ENCODE measurements at places on chromosomes 7 and 10.

GRCh38 chr10:88687853-88688467 is 18.1 kb upstream of the LIPK start:
- DNase-seq = no peak

- no peak for DNase-seq
These were observed 58.0 kb downstream of the PRKAG2 start for GRCh38 chr7:151818674-151819519.

DNA sequence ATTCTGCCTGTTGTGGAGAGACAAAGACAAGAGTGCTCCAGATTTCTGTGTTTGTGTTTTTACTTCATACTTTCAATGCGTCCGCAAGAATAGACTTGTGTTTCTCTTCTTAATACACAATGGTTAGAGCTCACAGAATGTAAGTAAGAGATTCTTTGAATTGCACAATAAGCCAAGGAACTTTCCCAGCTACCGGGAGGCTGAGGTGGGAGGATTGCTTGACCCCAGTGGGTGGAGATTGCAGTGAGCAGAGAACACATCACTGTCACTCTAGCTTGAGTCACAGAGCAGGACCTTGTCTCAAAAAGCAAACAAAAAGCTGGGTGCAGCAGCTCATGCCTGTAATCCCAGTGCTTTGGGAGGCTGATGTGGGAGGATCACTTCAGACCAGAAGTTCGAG is 250.7 kb upstream of the MYO3A start:
- DNase-seq = no peak

DNA sequence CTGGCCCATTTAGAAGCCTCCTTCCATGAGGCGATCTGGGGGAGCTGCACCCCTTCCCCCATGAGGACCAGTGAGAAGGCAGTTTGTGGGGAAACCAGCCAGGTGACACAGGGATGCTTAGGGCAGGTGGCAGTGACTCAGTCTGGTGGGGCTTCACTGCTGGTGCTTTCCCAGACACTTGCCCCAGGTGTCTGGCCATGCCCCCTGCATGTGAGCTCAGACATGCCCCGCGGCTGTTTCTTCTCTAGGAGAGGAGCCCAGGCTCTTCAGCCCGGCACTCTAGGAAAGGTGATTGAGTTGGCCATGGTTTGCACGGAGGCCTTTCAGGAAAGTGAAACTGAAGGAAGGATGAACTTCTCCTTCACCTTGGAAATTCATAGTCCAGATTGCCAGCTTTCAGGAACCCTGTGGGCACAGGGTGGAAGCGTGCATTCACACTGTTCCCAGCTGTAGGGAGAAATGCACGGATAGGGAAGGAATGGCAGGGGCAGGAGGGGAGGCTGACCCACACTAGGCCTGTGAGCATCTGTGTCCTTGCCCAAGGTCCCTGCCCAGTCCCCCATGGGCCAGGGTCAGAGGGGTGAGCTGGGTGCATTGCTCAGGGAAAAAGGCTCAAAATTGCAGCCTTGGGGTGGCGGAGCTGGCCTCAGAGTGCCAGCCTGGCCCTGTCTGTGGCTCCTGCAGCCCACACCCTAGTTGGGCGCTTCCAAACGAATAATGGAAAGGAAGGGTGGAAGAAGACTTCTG is 359.1 kb downstream of the GLRX3 start:
- no peak for DNase-seq

GRCh38 chr10:80283119-80283518 is 6.3 kb downstream of the MAT1A start:
- no peak for DNase-seq

All from SIG-M5 (cell line).